CD4-positive, alpha-beta memory T cell (primary cell): ENCODE measurements at places on chromosomes 7 and 10.

- DNase-seq, result peak; percentile 54
Observed at GRCh38 chr10:84352251-84352842, 24.0 kb downstream of the CCSER2 start.

DNA sequence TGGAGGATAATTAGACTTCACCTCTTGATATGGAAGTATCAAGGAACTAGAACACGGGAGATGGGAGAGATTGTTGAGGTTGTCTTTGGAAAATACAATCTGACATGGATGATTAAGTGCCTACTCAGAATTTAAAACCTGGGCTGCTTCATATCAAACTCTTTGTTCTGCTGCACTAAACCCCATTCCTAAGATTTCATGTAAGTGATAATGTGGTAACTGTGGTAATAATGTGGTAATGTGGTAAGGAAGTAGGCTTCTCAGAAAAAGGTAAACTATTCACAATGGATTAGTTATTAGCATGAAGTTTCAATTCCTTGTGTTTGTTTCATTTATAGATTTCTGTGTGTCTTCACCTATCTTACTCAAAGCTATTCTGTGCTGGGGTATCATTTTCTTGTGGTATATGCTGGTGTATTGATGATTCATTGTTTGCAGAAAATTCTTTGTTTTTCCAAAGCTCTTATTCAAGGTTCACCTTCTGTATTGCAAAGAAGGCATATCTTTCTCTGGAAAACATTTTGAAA, 129.9 kb upstream of the TAC1 start:
- no peak for DNase-seq

DNA sequence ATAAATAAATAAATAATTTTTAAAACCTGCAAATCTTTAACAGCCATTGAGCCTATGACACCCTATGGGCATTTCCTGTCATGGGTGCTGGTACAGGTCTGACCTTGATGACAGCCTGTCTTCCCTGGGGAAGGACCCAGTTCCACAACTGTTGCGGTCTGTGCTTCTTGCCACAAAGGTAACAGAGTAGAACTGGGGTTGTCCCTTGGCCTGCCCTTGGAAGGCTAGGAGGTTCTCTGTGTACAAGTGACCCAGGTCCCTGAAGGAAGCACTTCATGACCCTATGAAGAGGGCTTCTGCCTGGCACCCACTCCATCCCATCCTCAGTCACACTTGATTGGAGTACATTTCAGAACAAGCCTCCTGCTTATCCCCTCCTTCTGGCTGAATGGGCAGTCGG, 66.9 kb downstream of the OGDH start:
- no peak for DNase-seq

DNA sequence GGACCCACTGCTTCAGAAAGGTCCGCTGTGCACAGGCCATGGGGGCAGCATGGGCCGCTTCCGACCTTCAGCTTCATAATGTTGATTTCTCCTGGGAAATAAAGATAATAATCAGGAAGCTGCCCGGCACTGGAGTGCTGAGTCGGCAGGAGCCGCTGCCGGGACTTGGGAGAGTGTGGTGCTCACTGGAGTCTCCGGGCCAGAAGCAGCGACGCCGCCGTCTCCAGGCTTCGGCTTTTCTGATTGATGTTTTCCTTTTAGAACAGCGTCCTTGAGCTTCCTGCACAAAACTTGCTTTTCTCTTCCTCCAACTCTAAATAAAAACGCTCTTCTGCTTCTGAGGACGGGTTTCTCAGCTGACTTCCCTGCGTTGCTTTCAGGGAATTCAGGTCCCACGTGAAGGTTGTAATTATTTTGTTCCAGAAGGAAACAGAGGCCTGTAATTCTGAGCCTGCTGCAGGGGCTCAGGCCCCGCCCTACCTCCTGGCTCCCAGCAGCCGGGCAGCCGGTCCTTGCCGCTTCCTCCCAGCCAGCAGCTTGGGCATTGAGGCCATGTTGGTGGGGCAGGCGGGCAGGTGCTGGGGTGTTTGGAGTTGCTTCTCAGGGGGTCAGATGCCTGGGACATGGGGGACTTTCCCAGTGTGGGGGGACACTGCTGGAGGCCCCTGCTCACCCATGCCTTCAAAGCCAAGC, 14.7 kb downstream of the PWWP2B start:
- no peak for DNase-seq

DNA sequence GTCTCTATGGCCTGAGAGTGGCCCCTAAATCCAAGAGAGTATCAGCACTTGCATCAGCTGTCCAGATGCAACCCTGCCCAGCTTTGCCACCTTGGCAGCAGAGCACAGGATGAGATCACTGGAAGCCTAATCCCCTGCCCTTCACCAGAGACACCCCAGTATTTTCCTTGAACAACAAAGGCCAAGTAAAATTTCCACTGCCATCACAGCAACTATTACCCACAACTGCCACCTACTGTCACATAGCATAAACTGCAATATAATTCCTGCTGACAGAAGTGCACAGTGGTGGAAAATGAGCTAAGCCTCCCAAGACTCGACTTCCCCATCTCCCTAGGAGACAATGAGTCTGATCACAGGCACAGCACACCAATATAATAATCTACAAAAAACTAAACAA, 462.8 kb upstream of the ZWINT start:
- DNase-seq, result no peak

GRCh38 chr10:59281861-59282260, 80.5 kb downstream of the FAM13C start:
- no peak for DNase-seq

GRCh38 chr10:18005781-18006456, 54.2 kb downstream of the SLC39A12 start:
- DNase-seq, result no peak

DNA sequence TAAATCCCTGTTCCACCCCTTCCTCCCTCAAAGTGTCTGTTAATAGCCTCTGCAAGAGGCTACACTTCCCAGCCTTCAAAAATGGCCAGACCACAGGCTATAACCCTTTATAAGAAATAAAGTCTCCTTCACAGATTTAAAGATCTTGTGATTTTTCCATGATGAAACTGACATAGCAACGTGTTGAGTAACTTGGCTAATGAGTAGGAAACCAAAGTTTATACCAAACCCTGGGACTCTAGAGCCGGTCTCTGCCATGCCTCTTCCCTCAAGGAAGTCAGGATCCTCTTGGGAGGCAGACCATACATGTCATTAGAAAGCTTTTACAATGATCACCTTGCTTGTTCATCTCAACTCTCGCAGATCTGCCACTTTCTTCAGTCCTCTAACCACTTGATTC, 44.4 kb downstream of the GRM8 start:
- no peak for DNase-seq

DNA sequence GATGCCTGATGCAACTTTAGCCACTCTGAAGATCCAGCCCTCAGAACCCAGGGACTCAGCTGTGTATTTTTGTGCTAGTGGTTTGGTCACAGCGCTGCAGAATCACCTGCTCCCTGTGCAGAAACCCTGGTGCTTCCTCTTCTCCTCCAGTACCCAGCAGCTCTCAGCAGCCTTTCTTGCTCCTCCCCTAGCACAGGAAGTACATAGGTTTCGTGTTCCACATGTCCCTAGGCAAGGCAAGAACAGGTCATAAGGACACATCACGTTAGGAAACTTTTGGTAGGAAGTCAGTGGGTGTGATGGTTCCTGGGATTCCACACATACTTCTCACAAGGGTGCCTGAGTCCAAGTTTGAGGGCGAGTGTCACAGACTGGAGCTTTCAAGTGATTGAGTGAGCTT, 167.9 kb upstream of the PRSS1 start:
- no peak for DNase-seq

GRCh38 chr10:3426190-3426845, 253.7 kb upstream of the PITRM1 start:
- no peak for DNase-seq

- DNase-seq, result no peak
Observed at GRCh38 chr7:43630482-43630881, 47.6 kb downstream of the STK17A start.

DNA sequence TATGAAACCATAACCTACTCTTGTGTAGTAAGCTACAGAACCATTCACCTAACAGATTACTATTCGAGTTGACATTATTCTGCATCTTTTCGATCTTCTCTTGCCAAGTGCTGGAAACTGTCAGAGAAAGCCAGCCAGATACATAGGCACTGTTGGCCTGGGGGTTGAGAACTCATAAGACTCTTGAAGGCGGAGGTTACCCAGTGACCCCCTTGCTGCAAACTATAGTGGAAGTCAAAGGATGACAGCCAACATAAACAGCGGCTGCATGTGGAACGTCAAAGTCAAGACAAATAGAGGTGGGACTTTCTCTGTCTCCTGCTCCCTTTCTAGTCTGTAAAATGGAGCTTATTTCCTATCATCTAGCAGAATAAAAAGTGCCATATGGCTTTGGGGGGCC, 394.2 kb downstream of the LRMDA start:
- no peak for DNase-seq

- DNase-seq, result no peak
Observed at GRCh38 chr7:141073641-141074161, at the start of gene TMEM178B. TSS of gene TMEM178B (plus strand) at chr7:141074064.

- no peak for DNase-seq
Observed at GRCh38 chr10:61688551-61689308, 26.0 kb downstream of the CABCOCO1 start.

GRCh38 chr10:72728462-72728861, 36.5 kb downstream of the MCU start:
- DNase-seq, result no peak

- no peak for DNase-seq
Observed at GRCh38 chr10:93063977-93064660, 3.5 kb downstream of the CYP26C1 start.
